Epithelial cell of esophagus (primary cell): ENCODE measurements at places on chromosomes 2 and 18.

DNA sequence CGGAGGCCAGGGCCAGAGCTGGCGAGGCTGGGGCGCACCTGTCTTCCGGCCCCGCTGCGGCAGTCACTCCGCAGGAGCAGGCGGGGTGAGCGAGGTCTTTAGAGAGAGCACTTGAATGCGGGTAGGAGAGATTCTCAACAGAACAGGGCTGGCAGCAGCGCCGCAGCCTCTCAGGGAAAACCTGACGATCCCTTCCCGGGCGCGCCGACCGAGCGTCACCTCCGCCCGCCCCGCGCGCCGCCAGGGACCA lies 526 bp downstream of the PRKRA start:
- DNase-seq, result peak; percentile 71

- DNase-seq, result no peak
Observed at GRCh38 chr2:99707592-99707991, 217.8 kb upstream of the REV1 start.

- no peak for DNase-seq
Observed at GRCh38 chr2:64727013-64727767, 73.5 kb upstream of the SERTAD2 start.

- DNase-seq, result peak; percentile 55
Observed at GRCh38 chr2:44169155-44169898, 652 bp downstream of the PPM1B start.

- no peak for DNase-seq
Observed at GRCh38 chr18:58714821-58715220, 43.6 kb downstream of the MALT1 start.

DNA sequence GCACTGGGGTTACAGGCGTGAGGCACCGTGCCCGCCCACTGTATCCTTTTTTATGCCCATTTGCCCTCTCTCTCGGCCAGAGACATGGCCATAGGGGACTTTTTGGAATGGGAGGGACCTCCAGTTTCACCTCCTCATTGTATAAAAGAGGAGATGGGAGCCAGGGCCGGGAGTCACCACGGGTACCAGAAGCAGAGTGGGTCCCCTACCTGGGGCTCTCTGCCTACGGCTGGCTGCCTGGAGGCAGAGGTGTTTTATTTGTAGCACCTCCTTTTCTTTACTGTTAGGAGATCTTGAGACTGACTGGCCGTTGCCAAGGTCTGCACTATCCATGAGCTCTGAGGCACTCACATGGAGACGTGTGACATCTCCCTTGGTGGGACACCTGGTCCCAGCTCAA lies 162.8 kb downstream of the LDLRAD4 start:
- DNase-seq, result no peak

DNA sequence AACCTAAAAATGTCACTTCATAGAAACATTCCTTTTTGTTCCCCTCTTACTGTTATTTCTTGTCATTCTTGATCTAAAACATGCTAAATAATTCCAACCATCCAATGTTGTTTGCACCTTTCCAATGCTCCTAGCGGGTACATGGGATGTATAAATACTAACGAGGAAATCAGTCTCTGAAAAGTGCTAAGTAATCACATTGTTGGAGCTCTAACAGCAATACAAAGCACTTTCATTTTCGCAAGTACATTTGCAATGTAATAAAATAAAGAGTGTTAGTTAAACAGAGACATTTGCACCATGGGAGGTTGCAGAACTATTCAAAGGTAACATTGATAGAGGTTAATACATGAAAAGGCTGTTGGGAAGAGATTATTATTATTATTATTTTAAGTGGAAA lies 286.2 kb upstream of the ACVR2A start:
- no peak for DNase-seq

- no peak for DNase-seq
Observed at GRCh38 chr2:69034122-69034521, 21.1 kb downstream of the ANTXR1 start.

- DNase-seq, result no peak
Observed at GRCh38 chr2:46848447-46848846, 67.2 kb downstream of the MCFD2 start.

GRCh38 chr2:26054598-26055348 lies 20.9 kb downstream of the RAB10 start:
- DNase-seq, result no peak

- DNase-seq, result no peak
Observed at GRCh38 chr2:76314271-76315020, 603.7 kb upstream of the GCFC2 start.

- peak; percentile 84 for DNase-seq
Observed at GRCh38 chr2:192546565-192546964, 351.8 kb upstream of the TMEFF2 start.

- peak; percentile 68 for DNase-seq
Observed at GRCh38 chr2:237968048-237968862, 1.4 kb downstream of the UBE2F start.
